Muscle of arm (tissue), 14 donors: ENCODE measurements at places on chromosomes 6 and 20. TPM values are rescaled to one million over a fixed set of nuclear protein-coding genes. Genes with fewer than 3 reads are reported as not detected.

GRCh38 chr20:60258255-60258863 lies 300.1 kb downstream of the CDH26 start:
- DNase-seq: no peak

The LST1 gene
- 5.5 TPM for polyA plus RNA-seq

GRCh38 chr6:40398034-40398691 lies 189.0 kb downstream of the LRFN2 start:
- no peak for DNase-seq

GRCh38 chr20:40279390-40279789 lies 409.6 kb downstream of the MAFB start:
- peak; percentile 54 for DNase-seq

The HLA-DQB1 gene
- polyA plus RNA-seq: 7.0 TPM

The CRIP3 gene
- 1.2 TPM for polyA plus RNA-seq

DNA sequence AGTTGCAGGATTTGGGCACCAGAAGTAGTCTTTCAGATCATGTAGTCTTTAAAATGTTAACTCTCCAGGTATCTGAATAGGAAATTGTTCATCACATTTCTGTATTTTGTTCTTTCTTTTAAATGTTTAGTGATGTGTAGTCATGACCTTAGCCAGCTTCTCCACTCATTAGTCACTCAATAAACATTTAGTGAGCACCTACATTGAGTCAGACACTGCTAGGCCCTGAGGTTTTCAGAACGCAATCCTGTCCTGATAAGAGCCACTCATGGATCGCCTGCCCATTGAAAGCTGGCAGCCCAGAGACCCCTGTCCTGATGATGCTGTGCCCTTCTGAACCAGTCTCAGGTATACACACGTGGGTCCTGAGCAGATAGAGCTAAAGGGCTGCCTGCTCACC lies 163.4 kb upstream of the HEY2 start:
- DNase-seq: no peak

- DNase-seq: no peak
These were observed 22.3 kb downstream of the FOXA2 start for GRCh38 chr20:22561965-22562577.

DNA sequence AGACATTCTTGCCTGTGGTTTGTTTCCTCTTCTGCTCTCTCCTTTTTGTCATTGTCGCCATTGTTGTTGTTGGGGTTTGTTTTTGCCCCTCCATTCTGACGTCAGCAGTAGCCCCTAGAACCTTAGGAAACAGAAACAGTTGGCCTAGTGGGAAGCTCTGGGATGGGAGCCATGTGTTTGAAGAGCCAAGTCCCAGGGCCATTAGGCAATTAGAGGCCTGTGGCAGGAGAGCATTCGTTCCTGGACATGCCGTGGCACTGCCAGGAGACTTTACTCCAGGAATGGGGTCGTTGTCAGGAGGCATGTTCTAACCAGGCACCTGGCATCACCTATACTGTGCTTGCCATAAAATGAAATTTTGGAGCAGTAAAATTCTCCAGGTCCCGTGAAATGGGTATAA lies 39.7 kb downstream of the PPARD start:
- DNase-seq: no peak

- no peak for DNase-seq
These were observed 40.9 kb upstream of the TLDC2 start for GRCh38 chr20:36835025-36835424.

The PRL gene
- not detected for polyA plus RNA-seq

The SOBP gene
- polyA plus RNA-seq: 13.5 TPM
